Gastrocnemius medialis (tissue), 4 donors: ENCODE measurements at places on chromosomes 7 and 10.

GRCh38 chr7:42967391-42967790, 35.2 kb downstream of the MRPL32 start:
- DNase-seq: no peak

- DNase-seq: no peak
Observed at GRCh38 chr7:134939136-134939535, 47.2 kb upstream of the AGBL3 start.

DNA sequence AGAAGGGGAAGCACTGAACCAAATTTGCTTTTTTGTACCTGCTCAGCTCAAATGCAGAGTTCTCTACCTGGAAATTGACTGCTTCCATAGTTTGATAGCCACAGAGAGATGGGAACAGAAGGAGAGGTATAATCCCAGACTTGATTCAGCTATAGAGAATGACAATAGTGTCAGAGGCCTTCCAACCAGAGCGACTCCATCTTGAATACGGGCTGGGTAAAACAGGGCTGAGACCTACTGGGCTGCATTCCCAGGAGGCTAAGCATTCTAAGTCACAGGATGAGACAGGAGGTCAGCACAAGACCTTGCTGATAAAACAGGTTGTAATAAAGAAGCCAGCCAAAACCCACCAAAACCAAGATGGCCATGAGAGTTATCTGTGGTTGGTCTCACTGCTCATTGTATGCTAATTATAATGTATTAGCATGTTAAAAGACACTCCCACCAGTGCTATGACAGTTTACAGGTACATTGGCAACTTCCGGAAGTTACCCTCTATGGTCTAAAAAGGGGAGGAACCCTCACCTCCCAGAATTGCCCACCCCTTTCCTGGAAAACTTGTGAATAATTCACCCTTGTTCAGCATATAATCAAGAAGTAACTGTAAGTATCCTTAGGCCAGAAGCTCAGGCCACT, 42.7 kb upstream of the ATRNL1 start:
- DNase-seq: no peak

DNA sequence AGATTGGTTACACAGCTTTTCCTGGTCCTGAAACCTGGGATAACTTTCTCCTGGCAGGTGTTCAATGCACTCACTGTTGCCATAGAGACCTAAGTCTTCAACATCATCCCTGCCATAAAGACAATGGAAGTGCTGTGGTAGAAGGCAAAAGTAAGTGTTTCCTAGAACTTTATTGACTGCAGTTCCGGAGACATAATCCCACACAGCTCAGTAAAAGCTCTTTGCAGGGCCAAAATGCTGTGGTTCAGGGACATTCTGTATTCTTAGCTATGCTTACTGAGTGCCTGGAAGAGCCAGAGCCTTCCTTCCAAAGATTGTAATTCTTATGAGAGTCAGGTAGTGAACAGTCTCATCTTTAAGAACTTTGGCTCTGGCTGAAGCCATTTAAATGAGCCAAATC, 5.3 kb downstream of the WIPF3 start:
- DNase-seq: no peak

- DNase-seq: no peak
Observed at GRCh38 chr7:86968618-86969017, 90.8 kb downstream of the ELAPOR2 start.

DNA sequence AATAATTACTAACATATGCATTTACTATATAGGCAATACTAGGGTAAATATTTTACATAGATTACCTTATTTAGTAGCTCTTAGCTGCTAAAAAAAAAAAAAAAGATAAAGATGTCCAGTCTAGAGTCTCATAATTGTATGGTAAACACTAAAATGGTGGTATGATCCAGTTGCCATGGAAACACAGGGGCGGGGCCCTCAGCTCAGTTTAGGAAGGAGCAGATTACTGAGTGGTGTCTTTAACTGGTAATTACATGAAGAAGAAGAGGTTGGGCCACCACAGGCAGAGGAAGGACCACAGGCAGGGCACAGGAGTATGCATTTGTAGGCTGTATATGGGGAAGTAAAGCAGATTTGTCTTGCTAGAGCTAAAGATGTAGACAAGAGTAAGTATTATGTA, 43.7 kb downstream of the ITGB8 start:
- DNase-seq: no peak

DNA sequence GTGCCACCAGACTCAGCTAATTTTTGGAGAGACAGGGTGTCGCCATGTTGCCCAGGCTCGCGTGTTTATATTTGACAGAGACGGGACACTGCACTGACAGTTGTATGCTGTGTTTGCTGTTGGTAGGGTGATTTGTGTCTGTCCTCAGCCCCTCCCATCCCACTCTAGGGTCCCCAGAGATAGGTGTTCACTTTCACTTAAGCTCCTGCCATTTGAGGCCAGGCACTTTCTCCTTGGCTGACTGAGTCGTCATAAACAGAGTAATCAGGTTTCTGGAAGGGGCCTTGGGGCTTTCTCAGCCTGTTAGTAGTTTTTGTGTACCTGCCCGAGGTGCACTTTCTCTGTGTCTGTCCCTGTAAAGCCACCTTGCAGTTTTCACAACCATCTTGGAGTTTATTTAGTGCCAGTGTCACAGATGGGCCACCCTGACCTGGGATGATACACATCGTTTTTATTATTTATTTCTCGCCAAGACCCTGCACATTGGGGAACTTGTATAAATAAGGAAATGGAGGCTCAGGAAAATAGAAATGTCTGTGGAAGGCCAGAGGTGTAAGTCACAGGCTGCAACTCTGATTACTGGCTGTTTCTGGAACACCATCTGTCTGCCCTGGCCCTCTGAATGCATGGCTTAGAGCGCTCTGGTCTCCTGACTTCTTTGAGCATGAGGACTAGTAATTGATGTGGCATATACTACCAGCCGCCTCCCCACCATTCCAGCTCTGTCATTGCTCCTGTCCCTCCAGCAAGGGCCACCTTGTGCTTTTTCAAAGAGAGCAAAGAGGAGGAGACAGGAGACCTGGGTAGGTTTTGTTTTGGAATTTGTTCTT, 81.9 kb upstream of the PDCD4 start:
- no peak for DNase-seq

DNA sequence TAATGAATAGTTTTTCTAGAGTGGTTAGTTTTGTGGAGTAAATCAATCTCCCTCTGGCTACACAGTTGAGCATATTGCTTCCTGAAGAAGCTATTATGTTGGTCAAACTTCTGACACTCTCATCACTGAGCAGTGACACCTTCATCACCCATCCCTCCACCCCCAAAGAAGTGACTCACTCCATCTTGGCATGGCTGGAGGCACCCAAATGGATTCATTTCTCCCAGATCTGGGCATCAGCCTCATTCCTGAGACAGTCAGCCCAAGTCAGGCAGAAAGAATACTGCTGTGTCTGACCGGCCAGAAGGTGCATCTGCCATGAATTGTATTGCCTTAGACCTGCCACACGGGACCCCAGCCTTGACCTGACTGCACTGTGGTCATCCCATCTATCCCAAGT, 117.0 kb upstream of the HABP2 start:
- no peak for DNase-seq

DNA sequence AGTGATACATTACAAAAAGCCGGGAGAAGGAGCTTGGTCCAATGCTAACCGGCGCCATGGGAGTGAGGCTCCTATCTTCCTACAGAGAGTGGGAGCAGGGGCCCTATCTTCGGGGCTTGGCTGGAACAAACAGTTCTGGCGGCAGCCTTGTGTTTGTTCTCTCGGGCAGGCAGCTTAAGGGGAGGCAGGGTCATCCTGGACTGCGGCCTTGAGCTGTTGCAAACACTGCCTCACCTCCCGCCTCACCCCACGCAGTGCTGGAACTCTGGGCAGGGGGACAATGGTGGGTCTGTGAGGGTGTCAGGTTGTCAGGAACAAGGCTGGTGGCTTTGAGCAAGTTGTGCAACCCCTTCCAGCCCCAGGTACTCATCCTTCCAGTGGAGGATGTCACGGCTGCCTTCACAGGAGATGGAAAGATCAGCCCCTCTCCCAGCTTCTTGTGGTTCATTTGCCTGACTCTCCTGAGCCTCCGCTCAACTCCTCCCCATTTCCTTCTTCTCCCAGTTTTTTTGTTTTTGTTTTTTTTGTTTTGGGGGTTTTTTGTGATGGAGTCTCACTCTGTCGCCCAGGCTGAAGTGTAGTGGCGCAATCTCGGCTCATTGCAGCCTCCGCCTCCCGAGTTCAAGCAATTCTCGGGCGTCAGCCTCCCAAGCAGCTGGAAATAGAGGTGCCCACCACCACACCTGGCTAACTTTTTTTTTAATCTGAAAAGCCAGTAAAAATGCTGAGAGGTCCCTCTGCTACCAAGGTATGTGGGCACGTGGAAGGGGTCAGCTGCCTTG, 57.4 kb downstream of the SPOCK2 start:
- peak; percentile 72 for DNase-seq

DNA sequence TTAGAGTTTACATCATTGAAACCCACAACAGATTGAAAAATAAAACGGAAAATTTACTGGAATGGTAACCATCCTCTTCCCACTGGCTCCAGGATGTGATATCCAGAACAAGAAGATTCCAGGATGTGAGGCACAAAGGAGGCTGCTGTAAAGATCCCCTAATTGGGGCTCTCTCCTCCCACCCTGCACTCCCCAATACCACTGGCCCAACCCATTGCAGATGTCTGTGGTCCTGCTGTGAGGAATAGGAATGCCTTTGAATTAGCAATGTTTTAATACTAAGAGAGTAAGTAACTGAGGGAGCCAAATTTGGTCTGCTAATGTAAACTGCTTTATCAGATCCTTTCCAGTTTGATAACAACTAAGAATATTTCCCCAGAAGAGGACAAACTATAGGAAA, 225.9 kb upstream of the INHBA start:
- DNase-seq: no peak

- DNase-seq: no peak
Observed at GRCh38 chr10:52469970-52470705, 156.1 kb downstream of the DKK1 start.

- DNase-seq: no peak
Observed at GRCh38 chr7:34090816-34091215, 185.5 kb downstream of the BMPER start.

DNA sequence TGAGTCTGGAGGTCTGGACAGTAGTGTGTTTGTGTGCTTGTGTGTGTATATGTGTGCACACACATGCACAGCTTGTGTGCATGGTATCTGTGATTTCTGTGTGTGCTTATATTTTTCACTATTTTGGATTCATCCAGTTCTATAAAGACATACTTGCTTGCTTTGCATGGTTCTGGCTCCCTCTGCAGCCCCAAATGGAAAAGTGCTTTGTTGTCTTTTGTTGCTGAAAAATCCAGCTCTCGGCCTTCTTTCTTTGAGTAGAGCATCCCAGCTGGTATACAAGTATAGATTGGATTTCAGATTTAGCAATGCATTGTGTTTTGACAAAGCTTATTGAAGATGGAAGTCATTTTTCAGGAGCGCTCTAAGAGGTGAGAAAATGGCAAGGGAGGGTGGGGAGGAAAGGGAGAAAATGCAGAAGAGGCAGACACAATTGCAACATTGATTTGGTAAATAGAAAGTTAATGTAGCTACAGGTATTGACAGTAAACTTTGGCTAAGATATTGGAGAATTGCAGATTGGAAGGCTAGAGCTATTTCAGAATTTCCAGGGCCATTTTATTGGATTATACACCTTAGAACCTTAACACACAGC, 333.9 kb downstream of the AUTS2 start:
- no peak for DNase-seq

GRCh38 chr7:80369321-80369720, 142.5 kb downstream of the GNAT3 start:
- DNase-seq: no peak

GRCh38 chr7:41796331-41796730, 93.4 kb upstream of the INHBA start:
- DNase-seq: no peak
